ENCODE measurements at places on chromosomes 1 and 21. TPM values are rescaled to one million over a fixed set of nuclear protein-coding genes. Genes with fewer than 3 reads are reported as not detected.

The CYYR1 gene
- 4.0 TPM for polyA plus RNA-seq

The CDKN2C gene
- polyA plus RNA-seq: 15.7 TPM

The PLD5 gene
- 0.04 TPM for polyA plus RNA-seq

The TFAP2E gene
- 1.0 TPM for polyA plus RNA-seq

The ZNF593OS gene
- 0.22 TPM for polyA plus RNA-seq

The GBP3 gene
- polyA plus RNA-seq: 6.1 TPM

The LRRC41 gene
- 32.1 TPM for polyA plus RNA-seq
